ENCODE measurements at places on chromosomes 5 and 9.

DNA sequence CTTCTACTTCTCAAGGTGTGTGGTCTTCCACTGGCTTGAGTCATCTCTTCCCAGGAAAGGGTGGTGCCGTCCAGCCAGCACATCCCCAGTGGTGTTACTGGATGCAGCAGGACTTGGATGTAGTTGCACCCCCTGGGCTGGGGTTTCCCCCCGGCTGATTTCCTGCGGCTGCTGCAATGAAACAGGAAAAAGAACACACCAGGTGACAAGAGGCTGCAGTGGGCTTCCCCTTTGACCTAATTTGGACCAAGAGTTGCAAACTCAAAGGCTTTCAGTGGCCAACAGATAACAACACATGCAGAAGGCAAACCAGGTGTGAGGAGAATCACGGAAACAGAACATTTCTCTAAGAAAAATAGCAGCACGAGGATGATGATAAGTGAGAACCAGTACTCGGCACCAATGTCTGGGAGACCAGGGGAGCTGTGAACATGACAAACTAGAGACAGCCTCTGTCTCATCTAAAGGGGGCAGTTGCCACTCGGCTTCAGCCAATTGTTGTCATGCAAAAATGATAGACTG lies 83.7 kb downstream of the PDE6A start:
- no peak for DNase-seq

GRCh38 chr9:93587284-93587650 lies 10.9 kb downstream of the PHF2 start:
- no peak for DNase-seq

GRCh38 chr5:73603998-73604397 lies 22.0 kb upstream of the ARHGEF28 start:
- DNase-seq: peak; percentile 0

- DNase-seq: peak; percentile 65
Observed at GRCh38 chr5:9361835-9362234, 184.0 kb downstream of the SEMA5A start.

GRCh38 chr5:114857941-114858551 lies 311.7 kb downstream of the TRIM36 start:
- DNase-seq: peak; percentile 56

- no peak for DNase-seq
Observed at GRCh38 chr9:6708732-6709131, 49.0 kb upstream of the KDM4C start.

GRCh38 chr5:87499478-87500410 lies 87.0 kb upstream of the CCNH start:
- no peak for DNase-seq

DNA sequence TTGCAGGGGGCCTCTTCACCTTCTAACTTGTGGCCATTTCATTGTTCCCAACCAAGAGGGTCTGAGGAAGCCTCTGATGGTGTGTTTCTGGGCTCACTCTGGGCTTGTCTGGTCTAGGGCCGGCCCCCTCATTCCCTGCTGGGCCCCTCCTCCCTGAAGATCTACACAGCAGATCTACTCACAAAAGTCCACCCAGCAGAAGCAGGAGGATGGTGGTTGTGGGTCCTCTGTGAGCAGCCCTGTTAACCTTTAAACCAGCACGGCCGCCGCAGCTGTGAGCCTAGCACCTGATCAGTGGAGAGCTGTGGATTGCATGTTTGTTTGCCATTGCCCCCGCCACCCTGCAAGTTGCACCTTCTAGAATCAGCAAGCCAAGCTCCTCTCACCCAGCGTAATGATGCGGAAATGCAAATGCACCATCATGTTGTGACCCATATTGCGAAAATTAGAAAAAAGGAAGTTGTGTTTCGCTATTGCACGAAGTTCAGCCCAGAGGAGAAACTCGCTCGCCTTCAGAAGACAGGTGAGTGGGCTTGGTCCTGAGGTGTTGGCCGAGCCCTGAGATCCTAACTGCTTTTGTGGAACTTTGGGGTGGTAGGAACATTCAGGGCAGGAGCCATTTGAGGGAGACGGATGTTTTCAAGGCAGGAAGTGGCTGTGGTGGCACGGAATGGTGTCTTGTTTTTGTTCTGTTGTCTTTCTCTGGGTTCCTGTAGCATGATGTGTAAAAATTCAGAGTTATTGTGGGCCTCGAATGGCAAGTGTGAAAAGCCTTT lies 16.7 kb downstream of the FGD3 start:
- peak; percentile 86 for DNase-seq

GRCh38 chr5:80193401-80193800 lies 62.4 kb downstream of the SERINC5 start:
- DNase-seq: no peak

- no peak for DNase-seq
Observed at GRCh38 chr9:121318631-121319382, 50.8 kb downstream of the GSN start.

GRCh38 chr5:138605254-138605972 lies 30.2 kb upstream of the HSPA9 start:
- peak; percentile 33 for DNase-seq

GRCh38 chr5:39113354-39113953 lies 39.3 kb upstream of the RICTOR start:
- DNase-seq: no peak

DNA sequence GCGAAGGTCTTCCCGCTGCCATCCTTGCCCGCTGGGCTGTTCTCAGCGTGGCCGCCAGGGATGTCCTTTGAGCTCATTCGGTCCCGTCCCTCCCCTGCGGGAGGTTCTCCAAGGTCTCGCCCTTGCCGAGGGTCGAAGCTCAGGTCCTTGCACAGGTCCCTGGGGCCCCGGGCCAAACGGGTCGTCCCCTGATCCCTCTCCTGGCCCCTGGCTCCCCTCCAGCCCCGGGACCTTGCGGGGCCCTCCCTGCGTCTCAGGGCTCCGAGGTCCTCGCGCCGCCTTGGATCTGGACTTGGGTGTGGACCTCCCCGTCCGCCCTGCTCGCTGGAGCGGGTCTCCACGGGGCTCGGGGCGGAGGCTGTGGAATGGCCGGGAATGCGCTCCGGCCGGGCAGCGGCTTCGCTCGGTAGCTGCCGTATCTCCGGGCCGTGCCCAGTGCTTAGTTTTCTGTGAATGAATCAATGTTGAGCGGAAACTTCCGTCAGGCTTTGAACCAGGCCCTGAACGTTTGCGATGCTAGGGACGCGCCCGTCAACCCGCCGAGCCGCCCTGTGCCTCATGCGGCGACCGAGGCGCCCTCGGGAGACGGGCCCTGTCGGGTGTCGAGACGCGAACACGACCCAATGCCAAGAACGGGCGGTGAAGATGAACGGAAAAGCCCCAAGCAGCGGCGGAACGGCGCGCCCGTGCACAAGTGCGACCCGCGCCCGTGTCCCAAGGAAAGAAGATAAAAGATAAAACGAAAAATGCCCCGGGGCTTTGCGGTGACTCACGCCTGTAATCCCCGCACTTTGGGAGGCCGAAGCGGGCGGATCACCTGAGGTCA lies 780 bp downstream of the RNU6ATAC start:
- DNase-seq: peak; percentile 52

- DNase-seq: peak; percentile 60
Observed at GRCh38 chr5:150184990-150185912, 4.6 kb upstream of the SLC6A7 start.

DNA sequence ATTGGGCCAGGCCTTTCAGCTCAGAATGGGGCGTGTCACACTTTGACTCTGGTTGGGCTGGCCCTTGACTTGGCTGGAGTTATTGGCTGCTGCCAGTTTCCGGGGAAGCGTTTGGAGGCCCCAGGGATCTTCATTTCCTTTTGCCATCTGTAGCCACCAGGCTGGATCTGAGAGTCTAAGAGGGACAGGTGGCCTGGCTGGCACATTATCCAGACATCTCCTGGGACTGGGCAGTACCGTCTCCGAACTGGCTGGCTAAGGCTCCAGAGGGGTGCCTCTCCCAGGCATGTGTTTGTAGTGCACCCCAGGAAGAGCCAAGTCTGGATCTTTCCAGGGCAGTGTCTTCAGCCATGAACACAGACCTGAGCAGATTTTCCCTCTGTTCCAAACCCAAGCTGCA lies 9.7 kb upstream of the JADE2 start:
- DNase-seq: no peak

DNA sequence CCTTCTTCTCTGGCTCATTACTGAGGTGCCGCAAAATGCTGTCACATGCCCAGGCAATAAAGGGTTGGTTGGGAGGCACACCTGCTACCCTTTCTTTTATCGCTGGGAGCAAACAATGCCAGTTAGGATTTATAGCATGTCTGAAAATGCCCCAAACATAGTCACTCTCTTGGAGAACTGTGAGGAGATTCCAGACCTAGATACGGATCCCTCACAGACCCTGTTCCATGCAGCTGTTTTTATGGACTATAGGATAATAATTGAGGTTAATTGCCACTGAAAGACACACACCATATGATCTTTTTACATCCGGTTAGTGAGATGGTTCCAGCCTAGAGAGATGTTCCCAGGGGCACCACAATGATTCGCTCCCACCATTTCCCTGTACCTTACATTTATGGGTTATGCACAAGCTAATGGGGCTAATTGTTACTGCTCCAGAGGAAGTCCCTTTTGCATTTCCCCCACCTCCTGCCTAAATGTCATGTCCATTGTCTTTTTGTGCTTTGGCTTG lies 318.1 kb downstream of the PIK3R1 start:
- DNase-seq: no peak

GRCh38 chr5:132688536-132689339 lies 14.9 kb downstream of the IL4 start:
- no peak for DNase-seq

- DNase-seq: peak; percentile 58
Observed at GRCh38 chr9:115115117-115115880, 2.7 kb downstream of the TNC start.

DNA sequence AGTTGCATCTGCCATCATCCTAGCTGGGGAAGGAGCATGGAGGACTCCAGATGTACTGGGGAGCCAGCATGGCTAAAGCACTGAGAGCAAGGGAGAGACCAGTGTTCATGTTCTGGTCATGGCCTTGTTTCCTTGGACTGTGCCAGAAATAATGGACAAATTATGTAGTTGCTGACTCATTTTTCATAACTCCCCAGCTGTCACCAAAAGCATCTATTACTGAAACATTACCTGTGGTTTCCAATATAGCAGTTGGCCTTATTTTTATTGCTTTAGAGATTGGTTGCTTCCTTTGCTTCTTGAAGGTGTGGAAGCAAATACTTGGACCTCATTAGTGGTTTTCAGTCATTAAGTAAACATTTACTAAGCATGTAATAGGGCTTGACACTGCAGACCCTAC lies 11.3 kb downstream of the RALGPS1 start:
- DNase-seq: no peak

- no peak for DNase-seq
Observed at GRCh38 chr9:18122171-18122570, 351.8 kb upstream of the ADAMTSL1 start.

DNA sequence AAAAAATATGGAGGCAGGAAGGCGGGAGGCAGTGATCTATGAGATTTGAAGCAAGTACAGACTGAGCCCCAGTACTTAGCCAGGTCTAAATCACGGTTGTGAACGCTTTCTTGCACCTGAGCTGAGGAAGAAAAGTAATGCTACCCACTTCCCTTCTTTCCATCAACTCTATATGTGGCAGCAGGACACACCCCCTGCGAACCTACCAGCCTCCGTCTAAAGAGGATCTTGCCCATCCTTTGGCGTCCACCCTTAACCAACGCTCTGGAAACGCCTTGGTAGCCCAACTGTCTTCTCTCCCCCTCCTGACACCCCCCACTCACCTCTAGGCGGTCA lies 545 bp downstream of the HMGCS1 start:
- DNase-seq: peak; percentile 38

DNA sequence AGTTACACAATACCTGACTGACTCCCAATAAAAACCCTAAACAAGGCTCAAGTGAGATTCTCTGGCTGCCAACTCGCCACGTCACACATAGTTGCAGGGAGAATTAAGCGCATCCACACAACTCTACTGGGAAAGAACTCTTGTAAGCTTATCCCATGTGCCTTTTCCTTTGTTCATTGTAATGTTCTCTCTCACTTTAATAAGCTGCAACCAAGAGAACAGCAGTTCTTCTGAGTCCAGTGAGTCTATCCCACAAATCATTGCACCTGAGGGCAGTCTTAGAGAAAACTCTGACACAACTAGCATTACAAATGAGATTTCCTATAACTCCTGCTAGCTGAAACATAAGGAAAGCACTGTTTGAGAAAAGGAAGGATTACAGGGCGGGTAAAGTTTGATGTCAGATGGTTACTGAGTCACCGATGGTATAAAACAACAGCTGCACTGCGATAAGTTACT lies 27.4 kb downstream of the CENPK start:
- DNase-seq: no peak

DNA sequence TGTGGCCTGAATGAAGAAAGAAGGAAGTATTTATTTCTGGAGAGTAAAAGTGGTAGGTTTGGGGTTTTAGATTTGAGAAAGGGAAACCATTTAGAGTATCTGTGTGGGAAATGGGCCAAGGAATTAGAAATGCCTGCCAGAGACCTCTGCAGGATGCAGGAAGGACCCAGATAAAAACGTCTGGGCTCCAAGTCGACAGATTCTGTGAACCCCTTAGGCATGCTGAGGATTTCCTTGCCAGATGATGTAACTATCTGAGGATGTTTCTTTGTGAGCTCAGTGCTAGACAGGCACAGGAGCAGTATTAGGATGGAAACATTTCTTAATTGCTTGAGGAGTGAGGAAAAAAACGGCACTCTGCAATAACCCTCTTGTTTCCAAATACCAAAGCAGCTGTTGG lies 251.8 kb upstream of the DMRT1 start:
- no peak for DNase-seq

GRCh38 chr9:128431207-128431606 lies 10.6 kb downstream of the CERCAM start:
- DNase-seq: no peak

GRCh38 chr5:103808464-103809106 lies 246.0 kb upstream of the NUDT12 start:
- peak; percentile 3 for DNase-seq

GRCh38 chr9:134895097-134895496 lies 14.5 kb downstream of the FCN2 start:
- DNase-seq: no peak

DNA sequence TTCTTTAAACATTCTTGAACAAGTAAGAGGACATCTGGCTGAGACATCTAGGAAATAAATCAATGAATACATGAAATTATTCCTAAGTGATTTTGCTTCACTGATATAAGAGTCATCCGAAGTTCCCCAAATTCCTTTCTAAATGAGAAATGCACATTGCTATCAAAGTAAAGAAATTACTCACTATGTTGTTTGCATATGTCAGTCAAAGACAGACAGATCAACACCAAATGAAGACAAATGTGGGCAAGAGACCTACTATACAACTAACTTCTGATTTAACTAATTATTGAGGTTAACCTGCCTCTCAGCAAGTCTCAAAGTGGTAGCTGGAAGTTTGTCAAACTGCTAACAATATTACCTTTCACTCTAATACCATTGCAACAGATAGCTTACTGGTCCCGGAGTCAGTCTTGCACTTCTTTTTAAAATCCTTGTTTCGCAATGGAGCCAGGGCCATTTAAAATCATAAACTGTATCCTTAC lies 13.2 kb downstream of the TUT7 start:
- DNase-seq: peak; percentile 34

- no peak for DNase-seq
Observed at GRCh38 chr5:74429495-74429894, 211.0 kb downstream of the ENC1 start.

- DNase-seq: no peak
Observed at GRCh38 chr9:133377721-133378216, 1.6 kb downstream of the STKLD1 start.

GRCh38 chr5:82367930-82368329 lies 89.8 kb upstream of the RPS23 start:
- DNase-seq: no peak

Data from suppressor macrophage treated with lipopolysaccharide for 4 hours (primary cell).